HT-29 (cell line): ENCODE measurements at places on chromosomes 6 and 20. TPM values are rescaled to one million over a fixed set of nuclear protein-coding genes. Genes with fewer than 3 reads are reported as not detected.

GRCh38 chr6:47438481-47439347 is 38.9 kb upstream of the CD2AP start:
- no peak for DNase-seq

GRCh38 chr20:2697768-2698167 is 5.2 kb downstream of the EBF4 start:
- no peak for DNase-seq

IL20RA gene
- 7.9 and 16.7 TPM in 2 replicates for total RNA-seq

DDX43 gene
- not detected in 2 replicates for total RNA-seq

- DNase-seq: peak; percentile 30
Measured at GRCh38 chr6:161434921-161435747, 161.3 kb upstream of the AGPAT4 start.

C20orf204 gene
- 0.69 and 1.5 TPM in 2 replicates for total RNA-seq

AIF1 gene
- total RNA-seq: not detected in 2 replicates

SLC25A27 gene
- total RNA-seq: 4.6 and 5.8 TPM in 2 replicates

- peak; percentile 47 for DNase-seq
Measured at GRCh38 chr6:33430991-33431879, 11.4 kb downstream of the SYNGAP1 start.

GRCh38 chr6:113626475-113626874 is 230.7 kb upstream of the MARCKS start:
- DNase-seq: no peak

TRERF1 gene
- 4.2 and 6.8 TPM in 2 replicates for total RNA-seq

DNA sequence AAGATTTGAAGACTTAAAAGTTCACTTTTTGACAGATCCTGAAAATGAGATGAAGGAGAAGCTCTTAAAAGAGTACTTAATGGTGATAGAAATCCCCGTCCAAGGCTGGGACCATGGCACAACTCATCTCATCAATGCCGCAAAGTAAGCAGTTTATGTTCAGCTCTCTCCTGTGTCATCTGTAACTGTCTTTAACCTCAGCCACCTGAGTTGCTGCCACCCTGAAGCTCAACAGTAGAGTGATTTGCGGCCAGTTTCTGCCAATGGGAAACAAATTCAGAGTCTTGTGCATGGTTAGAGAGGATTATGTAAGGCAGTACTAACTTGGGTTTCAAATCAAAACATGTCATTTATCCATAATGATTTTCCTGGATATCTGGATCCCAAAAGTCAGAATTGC is 10.1 kb downstream of the TNFAIP3 start:
- DNase-seq: no peak

DNA sequence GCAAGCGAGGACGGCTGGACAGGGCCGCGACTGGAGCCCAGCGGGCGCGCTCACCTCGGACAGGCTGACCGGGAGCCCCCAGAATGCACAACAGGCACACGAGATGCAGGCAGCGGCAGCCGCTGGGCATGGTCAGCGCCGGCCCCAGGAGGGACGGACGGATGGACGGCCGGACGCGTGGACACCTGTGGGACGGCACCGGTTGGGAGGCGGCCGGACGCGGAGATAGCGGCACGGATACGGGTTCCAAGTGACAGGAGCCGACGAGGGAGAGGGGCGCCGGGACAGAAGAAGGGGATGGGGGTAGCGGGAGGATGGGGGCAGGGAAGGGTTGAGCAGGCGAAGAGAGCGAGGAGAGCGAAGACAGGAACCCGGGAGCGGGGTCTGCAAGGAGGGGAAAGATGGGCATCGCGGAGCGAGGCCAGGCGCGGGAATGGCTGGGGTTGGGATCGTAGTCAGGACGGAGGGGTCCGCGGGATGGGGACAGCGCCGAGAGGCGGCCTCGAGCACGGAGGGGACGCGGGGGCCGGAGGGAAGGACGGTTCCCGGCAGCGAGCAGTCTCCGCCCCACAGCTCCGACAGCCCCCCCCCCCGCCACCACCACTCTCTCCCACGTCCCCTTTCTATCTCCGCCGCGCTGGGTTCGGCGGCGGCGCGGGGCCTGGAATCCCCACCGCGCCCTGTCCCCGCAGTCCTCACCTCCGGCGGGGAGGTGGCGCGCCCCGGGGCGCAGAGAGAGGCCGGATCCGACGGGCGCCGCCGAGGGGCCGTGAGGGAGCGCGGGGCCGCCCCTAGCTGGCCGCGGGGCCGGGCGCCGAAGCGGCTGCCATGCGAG is 435 bp downstream of the DLK2 start:
- DNase-seq: no peak

NQO2 gene
- total RNA-seq: 24.4 and 28.5 TPM in 2 replicates

GMPR gene
- 0.08 and 0.55 TPM in 2 replicates for total RNA-seq

- no peak for DNase-seq
Measured at GRCh38 chr6:10725716-10726115, 2.8 kb downstream of the TMEM14C start.

GRCh38 chr20:10876558-10876957 is 202.8 kb upstream of the JAG1 start:
- no peak for DNase-seq

MUCL3 gene
- total RNA-seq: 0.08 and 0.15 TPM in 2 replicates

- no peak for DNase-seq
Measured at GRCh38 chr6:134309227-134309626, 8.7 kb downstream of the SGK1 start.

GRCh38 chr6:157323966-157324300 is 614 bp upstream of the TMEM242 start:
- peak; percentile 77 for DNase-seq

RIN2 gene
- total RNA-seq: 26.6 and 31.9 TPM in 2 replicates

SPATS1 gene
- not detected in 2 replicates for total RNA-seq

DNA sequence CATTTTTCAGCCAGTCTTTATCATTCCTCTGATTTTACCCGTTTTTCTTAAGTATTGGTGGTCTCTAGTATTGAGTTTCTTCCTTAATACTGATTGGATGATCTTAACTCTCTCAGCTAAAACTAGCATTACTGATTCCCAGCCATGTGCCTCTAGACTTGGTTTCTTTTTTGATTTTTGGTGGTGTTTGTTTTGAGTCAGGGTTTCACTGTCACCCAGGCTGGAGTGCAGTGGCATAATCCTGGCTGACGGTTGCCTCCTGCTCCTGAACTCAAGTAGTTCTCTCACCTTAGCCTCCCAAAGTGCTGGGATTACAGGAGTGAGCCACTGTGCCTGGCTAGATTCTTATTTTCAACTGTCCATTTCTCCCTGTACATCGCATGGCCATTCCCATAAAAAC is 24.9 kb downstream of the DPPA5 start:
- DNase-seq: no peak

RUNX2 gene
- 5.1 and 6.8 TPM in 2 replicates for total RNA-seq

- DNase-seq: no peak
Measured at GRCh38 chr20:12982098-12982497, 26.7 kb upstream of the SPTLC3 start.

DLL1 gene
- 2.2 and 2.6 TPM in 2 replicates for total RNA-seq

DNA sequence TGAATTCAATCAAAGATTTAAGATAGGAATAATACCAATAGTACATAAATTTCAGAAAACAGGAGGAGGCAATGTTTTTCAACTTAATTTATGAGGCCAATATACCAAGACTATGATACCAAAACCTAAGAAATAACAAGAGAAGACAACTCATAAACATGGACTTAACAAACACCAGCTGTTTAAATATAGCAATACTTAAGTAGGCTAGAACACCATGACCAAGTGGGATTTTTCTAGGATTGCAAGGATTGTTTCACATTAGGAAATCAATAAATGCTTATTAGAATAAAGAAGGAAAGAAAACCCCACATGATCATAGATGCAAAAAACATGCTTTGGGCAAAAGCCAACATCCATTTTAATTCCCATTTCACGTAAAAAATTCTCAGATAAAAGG is 355.1 kb downstream of the EPM2A start:
- no peak for DNase-seq

DNA sequence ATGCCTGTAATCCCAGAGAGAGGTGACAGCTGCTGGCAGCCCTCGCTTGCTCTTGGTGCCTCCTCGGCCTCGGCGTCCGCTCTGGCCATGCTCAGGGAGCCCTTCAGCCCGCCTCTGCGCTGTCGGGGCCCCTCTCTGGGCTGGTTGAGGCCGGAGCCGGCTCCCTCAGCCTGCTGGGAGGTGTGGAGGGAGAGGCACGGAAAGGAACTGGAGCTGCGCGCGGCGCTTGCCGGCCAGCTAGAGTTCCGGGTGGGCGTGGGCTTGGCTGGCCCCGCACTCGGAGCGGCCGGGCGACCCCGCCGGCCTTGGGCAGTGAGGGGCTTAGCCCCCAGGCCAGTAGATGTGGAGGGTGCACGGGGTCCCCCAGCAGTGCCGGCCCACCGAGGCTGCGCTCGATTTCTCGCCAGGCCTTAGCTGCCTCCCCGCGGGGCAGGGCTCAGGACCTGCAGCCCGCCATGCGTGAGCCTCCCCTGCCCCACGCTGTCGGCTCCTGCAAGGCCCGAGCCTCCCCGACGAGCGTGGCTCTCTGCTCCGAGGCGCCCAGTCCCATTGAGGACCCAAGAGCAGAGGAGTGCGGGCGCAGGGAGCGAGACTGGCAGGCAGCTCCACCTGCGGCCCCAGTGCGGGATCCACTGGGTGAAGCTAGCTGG is 34.6 kb downstream of the C6orf52 start:
- DNase-seq: no peak

DNA sequence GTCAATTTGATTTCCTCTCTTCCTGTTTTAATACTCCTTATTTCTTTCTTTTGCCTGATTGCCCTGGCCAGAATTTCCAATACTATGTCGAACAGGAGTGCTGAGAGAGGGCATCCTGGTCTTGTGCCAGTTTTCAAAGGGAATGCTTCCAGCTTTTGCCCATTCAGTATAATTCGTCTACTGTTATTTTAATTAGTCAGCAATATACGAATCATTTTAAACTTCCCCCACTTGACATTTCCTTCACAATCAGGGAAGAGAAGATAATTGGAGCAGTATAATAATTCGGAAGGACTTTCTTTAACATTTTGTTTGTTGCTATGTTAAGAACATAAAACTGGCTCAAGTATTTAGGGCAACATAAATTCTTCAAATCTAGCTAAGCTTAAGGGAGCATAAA is 860.3 kb upstream of the SLC35B3 start:
- DNase-seq: no peak

DNA sequence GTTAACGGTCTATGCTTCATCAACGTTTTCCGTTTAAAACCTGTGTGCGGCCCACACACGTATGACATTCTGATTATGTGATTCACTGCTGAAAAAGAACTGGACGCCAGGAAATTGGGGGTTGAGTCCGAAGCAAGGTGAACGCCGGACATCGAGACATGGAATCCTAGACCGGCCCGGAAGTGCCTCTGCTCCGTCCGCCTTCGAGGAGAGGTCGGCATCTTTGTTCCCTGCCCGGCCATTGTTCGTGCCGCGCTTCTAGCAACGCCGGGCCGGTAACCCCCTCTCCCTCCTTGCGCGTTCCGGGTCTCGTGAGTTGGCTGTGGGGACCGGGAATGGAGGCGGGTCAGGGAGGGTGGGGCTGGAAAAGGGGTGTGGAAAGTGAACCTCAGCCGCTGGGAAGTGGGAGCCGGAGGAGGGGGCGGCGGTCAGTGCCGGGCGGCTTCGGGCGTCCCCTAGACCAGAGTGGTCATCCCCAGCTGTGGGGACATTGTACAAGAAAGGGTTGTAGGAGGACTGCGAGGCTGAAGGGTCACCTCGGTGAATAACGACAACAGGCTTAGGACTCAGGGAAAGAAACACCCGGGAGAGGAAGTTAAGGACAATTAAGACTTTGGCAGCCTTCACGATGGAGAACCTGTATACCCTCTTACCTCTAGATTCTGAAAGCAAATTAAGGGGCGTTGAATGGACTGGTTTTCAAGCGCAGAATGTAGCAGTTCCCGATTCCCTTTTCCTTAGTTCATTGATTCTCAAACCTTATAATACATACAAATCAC is at the start of gene ZSCAN9:
Gene ZSCAN9, plus strand, starts transcription at position 220 of the 779 bp plus-strand sequence. CDS start 1,810 bp downstream, outside the sequence.
- DNase-seq: peak; percentile 88

- DNase-seq: peak; percentile 46
Measured at GRCh38 chr20:5078399-5078958, 41.3 kb downstream of the PCNA start.

SCUBE3 gene
- total RNA-seq: not detected in 2 replicates

DNA sequence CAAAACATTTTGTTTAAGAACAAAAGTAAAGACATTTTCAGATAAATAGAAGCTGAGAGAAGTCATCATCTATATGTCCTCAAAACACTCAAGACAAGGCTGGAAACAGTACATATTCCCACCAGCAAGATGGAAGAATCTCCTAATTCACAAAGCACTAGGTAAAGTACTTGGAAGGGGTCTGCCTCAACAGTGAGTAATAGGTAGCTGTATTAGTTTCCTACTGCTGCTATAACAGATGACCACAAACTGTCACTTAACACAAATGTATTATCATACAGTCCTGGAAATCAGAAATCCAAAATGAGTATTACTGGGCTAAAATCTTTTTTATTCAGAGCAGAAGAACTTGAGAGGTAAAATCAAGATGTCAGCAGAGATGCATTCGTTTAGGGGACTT is 40.6 kb downstream of the ZKSCAN8 start:
- no peak for DNase-seq

GRCh38 chr6:121764493-121764892 is 329.0 kb downstream of the GJA1 start:
- no peak for DNase-seq

DNA sequence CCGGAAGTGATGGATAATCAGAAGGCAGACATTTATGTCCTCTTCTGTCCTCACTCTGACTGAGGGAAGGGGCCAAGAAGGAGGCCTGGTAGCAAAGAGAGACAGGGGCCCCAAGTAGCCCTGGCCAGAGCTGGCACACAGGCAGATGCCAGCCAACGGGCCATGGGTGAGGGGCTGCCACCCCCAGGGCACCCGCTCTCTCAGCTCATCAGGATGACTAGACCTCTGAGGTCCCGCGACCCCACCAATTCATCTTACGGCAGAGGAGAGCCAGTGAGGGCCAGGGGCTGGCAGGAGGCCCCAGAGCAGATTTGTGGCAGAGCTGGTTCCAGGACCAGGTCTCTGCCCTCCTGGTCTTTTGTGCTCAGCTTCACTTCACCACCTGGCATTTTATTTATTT is 43.1 kb upstream of the MDFI start:
- no peak for DNase-seq

SLC22A7 gene
- not detected in 2 replicates for total RNA-seq
